ENCODE measurements at places on chromosomes 7 and 10.

DNA sequence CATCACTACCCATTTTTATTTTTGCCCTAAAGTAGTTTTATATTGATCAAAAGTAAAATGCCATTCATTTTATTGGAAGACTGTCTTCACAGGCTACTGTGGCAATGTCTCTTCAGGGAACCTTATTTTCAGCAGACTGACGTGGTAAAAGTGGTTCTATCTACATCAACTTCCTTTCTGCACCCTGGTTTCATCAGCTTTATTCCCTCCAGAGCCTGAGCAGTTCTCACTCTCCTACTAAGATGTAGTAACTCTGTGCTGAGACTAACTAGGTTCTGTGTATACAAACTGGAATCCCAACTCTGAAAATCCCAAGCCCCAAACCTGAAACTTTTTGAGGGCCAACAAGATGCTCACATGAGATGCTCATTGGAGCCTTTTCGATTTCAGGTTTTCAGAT, 155.3 kb downstream of the SFMBT2 start:
- no peak for DNase-seq

GRCh38 chr7:87091487-87092066, 32.1 kb upstream of the ELAPOR2 start:
- DNase-seq = no peak

GRCh38 chr10:22476601-22477321, 131.5 kb downstream of the SPAG6 start:
- no peak for DNase-seq

DNA sequence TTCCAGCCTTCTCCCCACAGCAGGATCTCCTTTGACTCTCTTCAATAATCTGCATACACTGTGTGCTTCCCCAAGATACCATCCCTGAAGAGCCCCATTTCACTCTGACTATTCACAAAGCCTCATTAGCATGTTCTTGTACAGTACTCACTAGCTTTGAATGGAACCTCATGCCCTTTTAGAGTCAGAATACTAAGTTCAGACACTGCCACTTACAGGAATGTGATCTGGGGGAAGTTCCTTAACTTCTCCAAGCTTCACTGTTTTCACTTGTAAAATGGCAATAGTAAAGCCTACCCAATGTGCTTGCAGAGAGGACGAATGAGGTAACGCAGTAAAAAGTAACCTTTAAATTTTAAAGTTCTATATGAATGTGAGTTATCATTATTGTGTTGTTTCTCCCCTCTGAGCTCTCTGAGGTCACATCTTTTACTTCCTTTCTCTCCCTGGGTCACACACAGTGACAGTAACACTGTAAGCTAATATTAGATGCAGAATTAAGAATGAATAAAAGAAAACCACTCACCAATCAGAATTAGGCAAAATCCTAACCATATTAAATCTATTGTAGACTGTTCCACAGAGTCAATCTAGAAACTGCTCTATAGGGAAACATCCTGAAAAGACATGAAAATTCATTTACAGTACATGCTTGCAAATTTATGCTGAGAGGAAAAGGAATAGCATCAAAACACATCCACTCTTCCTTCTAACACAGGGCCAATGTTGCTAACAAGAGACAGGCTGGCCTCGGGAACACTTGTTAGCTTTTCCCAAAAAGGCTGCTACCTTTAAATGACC, 64.2 kb upstream of the IL6 start:
- no peak for DNase-seq

DNA sequence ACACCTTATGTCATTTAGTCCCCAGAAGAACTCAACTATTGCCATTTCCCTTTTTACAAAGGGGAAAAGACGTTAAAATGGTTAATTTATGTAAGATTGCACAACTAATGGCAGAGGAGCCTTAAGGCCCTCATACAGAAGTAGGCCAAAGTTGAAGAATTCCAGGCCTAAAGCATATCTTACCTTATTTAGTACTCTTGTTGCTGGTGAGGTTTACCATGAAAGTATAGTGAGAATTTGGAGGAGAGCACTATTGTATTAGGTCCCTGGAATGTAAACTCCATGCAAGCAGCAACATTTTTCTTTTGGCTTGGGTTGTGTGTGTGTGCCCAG, 731 bp upstream of the CRPPA start:
- DNase-seq = no peak

DNA sequence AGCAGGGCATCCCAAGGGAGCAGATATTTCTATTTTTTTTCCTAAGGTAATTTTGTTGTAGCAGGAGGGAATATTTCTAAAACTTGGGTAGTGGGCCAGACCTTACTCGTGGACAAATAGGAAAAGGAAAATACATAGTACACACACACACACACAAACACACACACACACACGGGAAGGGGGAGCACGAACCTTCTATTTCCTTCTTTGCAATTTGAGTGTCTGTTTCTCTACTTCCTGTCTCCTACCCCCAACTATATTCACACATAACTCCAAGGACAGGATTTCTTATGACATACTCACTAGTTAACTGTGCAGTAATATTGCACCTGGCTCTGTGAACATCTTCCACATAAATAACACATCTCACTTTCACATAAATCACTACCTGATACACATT, 4.4 kb downstream of the LDB1 start:
- no peak for DNase-seq

GRCh38 chr7:104627516-104627915, 299.1 kb downstream of the LHFPL3 start:
- no peak for DNase-seq

- DNase-seq = no peak
Observed at GRCh38 chr7:68216051-68216450, 1219.4 kb downstream of the TYW1 start.

- DNase-seq = no peak
Observed at GRCh38 chr7:41047789-41048191, 655.1 kb downstream of the INHBA start.

- no peak for DNase-seq
Observed at GRCh38 chr7:34108165-34108564, 202.8 kb downstream of the BMPER start.

DNA sequence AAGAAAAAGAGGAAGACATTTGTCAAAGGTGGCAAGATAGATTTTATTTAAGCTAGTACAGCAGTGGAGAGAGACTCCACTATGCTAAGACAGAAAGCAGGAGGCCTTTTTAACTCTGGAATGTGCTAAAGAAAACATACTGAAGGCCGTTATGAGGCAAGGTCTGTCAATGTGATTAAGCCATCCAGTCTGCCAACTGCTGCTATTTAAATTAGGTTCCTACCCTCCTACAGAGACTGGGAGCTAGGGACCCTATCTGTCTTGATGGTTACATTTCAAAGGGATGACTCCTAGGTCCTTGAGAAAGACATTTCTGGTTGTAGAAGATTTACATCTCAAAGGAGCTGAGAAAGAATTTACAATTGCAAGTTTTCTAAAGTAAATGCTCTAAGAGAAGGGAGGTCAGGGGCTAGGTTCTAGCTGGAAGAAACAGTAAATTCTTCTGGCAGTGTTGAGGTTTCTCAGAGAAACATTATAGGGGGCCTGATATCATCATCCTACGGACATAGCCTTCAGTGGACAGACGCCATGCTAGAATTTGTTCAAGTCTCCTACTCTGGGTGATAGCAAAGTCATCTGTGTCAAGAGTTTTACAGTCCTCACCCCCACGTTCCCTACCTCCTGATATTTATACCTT, 211.6 kb downstream of the PHF14 start:
- DNase-seq = no peak

DNA sequence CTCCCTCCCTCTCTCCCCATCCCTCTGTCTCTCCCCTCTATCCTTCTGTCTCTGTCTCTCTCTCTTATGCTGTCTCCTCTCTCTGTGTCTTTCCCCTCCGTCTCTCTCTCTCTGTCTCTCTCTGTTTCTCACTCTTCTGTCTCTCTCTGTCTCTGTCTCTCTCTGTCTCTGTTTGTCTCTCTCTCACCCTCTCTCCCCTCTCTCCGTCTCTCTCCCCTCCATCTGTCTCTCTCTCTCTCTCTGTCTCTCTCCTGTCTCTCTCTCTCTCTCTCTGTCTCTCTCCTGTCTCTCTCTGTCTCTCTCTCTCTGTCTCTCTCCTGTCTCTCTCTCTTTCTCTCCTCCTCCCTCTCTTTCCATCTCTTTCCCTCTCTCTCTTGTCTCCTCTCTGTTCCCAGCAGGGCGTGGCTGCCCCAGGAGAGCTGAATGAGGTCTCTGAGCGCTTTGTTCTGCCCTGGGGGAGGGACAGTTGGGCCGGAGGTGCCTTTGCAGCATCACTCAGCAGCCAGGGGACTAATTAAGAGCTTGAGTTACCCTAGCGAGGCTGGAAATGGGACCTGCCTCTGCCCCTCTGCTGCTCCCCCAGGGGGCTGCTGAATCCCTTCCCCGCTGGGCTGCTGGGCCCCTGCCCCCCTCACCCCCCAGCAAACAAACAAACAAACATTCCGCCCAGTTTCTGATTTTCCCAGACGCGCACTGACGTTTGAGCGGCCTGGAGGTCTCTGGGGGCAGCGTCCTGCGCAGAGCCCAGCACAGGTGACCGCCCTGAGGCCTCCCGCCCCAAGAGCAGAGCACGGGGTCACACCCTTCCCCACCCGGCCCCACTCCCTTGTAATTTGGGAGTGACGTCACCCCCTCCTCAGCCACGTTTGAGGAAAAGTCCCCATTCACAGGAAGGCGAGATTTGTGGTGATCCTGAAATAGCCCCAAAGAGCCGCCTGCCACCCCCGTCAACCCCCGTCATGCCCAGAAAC, 68.1 kb downstream of the PDGFA start:
- no peak for DNase-seq

GRCh38 chr7:128217967-128218652, 23.0 kb upstream of the LEP start:
- no peak for DNase-seq

DNA sequence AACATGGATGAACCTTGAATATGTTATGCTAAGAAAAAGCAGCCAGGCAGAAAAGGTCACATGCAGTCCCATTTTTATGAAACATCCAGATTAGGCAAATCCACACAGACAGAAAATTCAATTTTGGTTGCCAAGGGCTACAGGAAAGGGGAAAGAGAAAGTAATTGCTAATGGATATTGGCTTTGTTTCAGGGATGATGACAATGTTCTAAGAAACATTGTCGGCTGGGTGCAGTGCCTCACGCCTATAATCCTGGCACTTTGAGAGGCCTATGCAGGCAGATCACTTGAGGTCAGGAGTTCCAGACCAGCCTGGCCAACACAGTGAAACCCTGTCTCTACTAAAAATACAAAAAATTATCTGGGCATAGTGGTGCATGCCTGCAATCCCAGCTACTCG, 23.0 kb downstream of the ZNF33B start:
- DNase-seq = no peak

DNA sequence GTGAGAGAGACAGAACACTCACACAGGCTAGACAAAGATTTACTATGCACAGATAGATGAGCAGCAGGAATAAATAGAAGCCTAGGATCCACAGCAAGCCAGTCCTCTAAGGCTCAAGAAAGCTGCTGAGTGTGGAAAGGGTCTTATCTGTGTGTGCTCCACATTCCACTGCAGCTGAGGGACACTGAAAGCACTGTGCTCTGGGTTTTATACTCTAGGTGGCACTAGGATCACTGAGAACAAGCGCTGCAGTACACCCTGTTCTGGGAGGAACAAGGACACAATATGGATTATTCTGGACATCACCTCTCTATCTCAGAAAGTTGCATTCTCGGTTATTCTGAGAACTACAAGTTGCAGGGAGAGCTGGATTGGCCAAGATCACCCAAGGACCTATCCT, 4.9 kb upstream of the KLHL7 start:
- no peak for DNase-seq

DNA sequence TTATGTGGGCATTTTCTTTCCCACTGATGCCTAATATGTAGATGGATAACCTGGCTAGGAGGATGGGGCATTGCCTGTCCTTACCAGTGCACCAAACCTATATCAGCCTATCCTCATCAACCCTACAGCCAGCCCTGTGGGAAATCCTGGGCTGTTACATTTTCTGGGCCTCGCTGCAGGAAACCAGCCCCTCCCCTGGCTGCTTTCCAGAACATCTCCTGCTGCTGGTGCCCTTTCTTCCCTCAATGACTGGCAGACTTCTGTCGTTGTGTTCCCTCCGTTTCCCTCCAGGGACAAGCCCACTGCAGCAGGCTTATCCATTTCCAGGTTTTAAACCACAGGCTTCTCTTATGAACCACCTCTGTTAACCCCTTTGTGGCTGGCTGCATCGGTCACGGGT, 486.1 kb upstream of the COBL start:
- no peak for DNase-seq

DNA sequence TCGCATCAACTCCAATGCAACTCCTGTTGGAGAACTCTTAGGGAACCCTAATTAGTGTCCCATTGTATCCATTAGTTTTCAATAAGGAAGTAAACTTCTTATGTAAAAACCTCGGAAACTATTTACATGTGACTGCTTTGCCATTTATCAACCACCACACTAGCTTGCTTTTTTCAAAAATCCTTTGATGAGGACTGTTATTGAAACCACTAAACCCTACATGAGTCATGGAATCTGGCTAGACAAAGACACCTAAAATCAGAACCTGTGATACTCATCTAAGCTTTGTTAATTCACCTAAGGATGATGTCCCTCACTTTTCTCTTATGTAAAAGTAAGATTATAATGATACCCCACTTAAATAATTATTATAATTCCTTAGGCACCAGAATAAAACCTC, 414.1 kb upstream of the ETV1 start:
- DNase-seq = no peak

All from activated CD8-positive, alpha-beta memory T cell treated with anti-CD3 and anti-CD28 coated beads for 1 hour (primary cell).